Epithelial cell of proximal tubule (primary cell): ENCODE measurements at places on chromosomes 11 and 22.

DNA sequence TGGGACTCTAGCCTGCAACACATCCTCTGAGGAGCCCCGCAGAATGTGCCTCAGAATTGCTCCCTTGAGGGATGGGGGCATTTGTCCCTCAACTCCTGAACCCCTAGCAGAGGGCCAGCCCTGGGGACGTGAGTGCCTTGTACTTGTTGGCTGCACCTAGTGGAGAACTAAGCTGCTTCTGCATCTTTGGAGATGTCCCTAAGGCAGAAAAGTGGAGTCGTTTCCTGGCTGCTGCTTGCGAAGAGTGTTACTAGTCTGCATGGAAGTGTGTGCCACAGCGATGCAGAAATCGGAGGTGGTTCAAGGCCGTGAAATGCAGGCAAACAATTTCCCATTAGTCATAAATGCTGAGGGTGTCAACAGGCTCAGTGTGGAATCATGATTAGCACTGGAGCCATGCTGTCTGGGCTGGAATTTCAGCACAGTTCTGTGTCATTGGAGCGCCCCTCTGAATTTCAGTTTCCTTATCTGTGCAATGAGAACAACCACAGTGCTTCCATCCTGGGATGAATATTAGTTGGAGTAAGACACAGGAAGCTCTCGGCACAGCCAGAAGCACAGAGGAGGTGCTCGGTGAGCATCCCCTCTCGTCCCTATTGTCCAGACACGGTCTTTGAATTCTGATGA, 56.5 kb downstream of the MIAT start:
- no peak for DNase-seq

- DNase-seq = no peak
Observed at GRCh38 chr11:40924915-40925314, 534.5 kb downstream of the LRRC4C start.

DNA sequence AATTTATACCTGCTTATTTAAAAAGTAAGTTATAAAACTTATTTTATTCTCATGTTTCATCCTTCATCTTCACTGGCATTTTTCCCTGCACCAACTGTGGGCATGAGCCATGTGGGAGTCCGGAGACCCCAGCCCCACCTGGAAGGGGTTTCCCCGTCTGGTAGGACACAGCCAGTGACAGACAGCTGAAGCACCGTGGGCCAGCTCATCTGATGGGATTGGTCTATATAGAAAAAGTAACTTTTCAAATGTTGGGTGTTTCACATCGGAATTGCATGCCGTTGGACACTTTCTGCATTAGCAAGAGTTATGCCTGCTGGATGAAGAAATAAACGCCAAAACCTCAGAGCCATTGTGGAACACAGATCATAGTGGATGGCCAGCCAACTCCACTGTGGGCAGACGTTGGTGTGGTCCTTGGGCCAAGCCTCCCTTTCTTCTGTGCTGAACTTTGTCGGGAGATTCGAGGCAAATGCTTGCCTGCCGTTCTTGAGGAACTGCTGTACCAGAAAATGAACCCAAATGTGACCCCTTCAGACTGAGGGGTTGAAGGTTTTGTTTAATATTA, 1329.3 kb downstream of the TBC1D22A start:
- no peak for DNase-seq

DNA sequence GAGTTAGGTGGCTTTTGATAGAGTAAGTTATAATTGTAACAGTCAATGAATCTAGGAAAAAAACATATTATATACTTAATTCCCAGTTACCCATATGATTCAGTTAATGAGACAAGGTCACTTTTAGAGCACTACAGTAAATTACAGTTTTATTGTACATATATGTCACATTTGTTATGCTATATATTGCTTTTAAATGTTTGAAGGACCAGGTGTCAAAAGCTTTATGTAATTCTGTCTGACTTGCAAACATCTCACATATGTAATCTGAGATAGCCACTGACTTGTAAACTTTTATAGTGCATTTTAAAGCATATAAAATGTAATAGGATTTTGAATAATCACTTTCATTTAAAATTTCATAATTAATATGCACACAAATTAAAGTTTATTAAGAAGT, 36.7 kb upstream of the PDGFD start:
- no peak for DNase-seq
